ENCODE measurements at places on chromosomes 4 and X.

DNA sequence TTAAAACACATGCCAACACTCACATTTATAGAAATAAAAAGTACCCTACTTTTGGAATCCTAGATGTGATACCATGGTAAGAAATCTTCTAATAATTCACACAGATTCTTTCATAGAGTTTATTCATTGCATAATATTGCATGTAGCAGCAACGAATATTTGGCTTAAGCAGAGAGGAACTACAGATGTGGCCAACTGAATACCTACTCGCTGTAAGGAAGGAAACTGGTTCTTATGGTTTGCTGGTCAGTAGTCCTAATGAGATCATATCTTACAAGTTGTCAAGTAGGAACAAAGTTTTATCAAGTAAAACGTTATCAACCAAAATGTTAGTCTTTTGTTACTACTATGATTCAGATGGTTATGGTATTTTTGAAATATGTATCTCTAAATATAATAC lies 996.1 kb downstream of the PDHA2 start:
- no peak for DNase-seq

DNA sequence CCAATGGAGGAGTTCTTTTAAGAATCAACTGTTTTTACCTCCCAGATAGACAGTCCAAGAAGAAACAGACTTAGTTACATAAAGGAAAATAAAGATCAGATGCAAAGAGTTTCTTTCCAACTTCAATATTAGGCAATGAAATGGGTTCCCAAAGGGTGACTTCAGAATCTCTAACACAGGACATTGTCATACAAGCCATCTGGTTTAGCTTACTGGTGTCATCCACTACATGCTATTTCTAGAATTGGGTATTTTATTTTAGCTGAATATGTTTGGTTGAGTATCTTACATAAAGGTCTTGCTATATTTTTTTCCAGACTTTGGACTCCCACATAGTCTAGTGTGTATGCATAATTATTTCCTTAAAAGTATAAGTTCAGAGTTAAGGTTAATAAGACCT lies 162.1 kb upstream of the SLC7A11 start:
- DNase-seq, result no peak

GRCh38 chr4:161841759-161842158 lies 322.0 kb downstream of the FSTL5 start:
- no peak for DNase-seq

GRCh38 chr4:31995943-31996901 lies 1276.1 kb downstream of the PCDH7 start:
- DNase-seq, result no peak

- no peak for DNase-seq
These were observed 152.4 kb upstream of the SPIN4 start for GRCh38 chrX:63503541-63503940.

- no peak for DNase-seq
These were observed 21.1 kb downstream of the TEC start for GRCh38 chr4:48248559-48248953.

GRCh38 chrX:118225711-118226428 lies 109.3 kb upstream of the KLHL13 start:
- DNase-seq, result no peak

GRCh38 chr4:128565565-128566186 lies 243.8 kb upstream of the JADE1 start:
- DNase-seq, result no peak

GRCh38 chrX:18422886-18423285 lies 2.5 kb upstream of the CDKL5 start:
- no peak for DNase-seq

DNA sequence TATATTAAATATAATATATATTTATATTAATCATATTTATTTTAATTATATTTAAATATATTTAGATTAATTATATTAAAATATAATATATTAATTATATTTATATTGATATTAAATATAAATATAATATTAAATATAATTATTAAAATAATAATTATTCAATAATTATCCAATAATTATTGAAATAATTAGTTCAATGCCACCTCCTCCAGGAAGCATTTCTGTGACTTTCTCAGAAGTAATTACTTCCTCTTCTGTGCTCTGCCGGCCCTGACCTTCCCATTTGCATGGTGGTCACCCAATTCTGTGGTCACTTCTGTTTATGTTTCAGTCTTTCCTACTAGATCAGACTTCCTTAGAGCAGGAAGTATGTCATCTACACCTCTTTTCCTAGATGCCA lies 45.8 kb downstream of the EVC2 start:
- no peak for DNase-seq

GRCh38 chr4:39571054-39571453 lies 43.8 kb upstream of the UGDH start:
- no peak for DNase-seq

DNA sequence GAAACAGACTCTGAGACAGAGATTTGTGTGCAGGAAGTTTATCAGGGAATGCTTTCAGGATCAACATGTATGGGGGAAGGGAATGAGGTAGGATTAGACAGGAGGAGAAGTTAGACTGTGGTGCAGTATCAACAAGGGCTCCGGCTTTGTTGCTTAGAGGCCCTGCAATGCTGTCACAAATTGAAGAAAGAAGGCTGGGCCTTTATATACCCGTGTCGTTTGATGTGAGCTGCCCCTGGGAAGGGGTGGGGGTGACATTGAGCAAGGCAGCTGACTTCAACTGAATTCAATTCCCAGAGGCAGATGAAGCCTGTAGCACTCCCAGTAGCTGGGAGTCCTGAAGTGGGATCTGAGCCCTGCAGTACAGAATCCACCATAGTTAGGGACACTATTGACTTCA lies 29.5 kb upstream of the USP9X start:
- no peak for DNase-seq

DNA sequence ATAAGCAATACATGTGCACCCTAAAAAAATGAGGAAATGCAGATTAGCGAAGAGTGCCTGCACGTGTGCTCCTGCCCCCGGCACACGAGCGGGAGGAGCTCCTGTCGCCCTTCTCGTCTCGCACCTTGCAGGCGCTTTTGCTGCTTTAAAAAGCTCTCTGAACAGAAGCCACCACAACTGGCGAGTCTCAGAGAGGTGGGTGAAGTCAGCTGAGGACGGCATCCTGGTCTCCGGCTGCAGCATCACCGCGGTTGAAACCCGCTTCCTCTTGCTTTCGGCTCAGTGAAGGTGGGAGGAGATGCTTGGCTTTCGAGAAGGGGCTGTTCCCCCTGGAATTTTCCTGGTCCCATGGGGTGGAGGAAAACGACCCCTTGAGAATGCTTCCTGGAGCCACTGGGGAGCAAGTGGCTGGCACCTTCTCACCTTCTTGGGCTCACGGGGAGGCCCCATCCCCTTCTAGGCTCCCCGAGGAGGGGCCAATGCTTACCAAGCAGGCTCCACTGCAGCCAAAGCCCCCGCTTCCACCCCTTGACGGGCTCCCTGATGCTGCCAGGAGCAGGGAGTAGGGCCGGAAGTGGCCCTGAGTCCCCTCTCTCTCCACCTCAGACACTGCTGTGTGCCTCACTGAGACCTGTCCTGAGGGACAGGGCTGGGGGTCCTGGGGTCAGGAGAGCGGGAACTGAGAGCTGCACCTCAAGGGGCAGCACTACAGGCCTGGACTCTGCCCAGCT lies 29.2 kb upstream of the MXD4 start:
- DNase-seq, result no peak

GRCh38 chr4:12304905-12305304 lies 876.2 kb upstream of the HS3ST1 start:
- DNase-seq, result no peak

DNA sequence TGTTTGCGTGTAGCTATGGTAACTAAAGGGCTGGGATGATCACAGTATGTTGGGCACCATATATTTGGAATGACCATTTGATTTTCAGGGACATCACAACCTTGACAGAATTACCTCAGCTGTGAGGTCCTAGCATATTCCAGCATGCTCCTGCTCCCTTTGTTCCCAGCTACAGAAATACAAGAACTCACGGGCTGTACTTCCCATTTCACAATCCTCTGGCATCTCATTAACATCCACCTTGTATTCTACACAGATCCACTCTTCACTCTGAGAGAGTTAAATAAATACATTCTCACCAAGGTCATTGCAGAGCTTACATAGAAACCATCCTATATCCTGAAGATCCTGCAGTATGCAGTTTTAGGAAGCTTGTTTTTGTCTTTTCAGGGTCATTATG lies 169.7 kb downstream of the FRMPD4 start:
- no peak for DNase-seq

DNA sequence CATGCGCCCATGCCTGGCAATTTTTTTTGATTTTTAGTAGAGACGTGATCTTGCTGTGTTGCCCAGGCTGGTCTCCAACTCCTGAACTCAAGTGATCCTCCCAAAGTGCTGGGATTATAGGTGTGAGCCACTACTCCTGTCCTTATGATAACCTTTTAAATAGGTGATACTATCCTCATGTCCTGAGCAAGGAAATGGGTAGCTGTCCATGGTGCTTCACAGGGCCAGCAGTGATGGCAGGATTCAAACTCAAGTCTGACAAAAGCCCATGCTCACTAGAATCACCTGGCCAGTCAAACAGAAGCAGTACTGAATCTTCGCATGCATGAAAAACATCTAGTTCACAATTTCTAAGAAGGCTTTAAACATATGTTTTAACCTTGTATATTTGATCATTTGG lies 235.1 kb downstream of the NR3C2 start:
- DNase-seq, result no peak

GRCh38 chr4:3211866-3212265 lies 37.1 kb upstream of the MSANTD1 start:
- no peak for DNase-seq

All from non-pigmented ciliary epithelial cell (primary cell).